ENCODE measurements at places on chromosomes 5 and 9. TPM values are rescaled to one million over a fixed set of nuclear protein-coding genes. Genes with fewer than 3 reads are reported as not detected.
A peak's percentile ranks its signal among the peaks of the same experiment; 100 is the strongest.

The HRH2 gene
- 3.1 TPM for total RNA-seq

The CDH12 gene
- not detected for total RNA-seq

The LHX3 gene
- total RNA-seq = not detected

The SLCO6A1 gene
- not detected for total RNA-seq

GRCh38 chr9:132878695-132879456, at the start of gene SPACA9:
Gene SPACA9, plus strand, starts transcription at chr9:132878898. Its CDS starts 5,050 bp downstream, at chr9:132883948.
- peaks cover 11% of the 10 kb centered on the region for H3K4me1 ChIP-seq
- H3K4me3 ChIP-seq = peak within 1 kb of the TSS; percentile 81
- peak; percentile 93 for DNase-seq
- no peaks in the 10 kb centered on the region for H3K27me3 ChIP-seq
- peak within 1 kb of the TSS; percentile 90 for H3K27ac ChIP-seq

DNA sequence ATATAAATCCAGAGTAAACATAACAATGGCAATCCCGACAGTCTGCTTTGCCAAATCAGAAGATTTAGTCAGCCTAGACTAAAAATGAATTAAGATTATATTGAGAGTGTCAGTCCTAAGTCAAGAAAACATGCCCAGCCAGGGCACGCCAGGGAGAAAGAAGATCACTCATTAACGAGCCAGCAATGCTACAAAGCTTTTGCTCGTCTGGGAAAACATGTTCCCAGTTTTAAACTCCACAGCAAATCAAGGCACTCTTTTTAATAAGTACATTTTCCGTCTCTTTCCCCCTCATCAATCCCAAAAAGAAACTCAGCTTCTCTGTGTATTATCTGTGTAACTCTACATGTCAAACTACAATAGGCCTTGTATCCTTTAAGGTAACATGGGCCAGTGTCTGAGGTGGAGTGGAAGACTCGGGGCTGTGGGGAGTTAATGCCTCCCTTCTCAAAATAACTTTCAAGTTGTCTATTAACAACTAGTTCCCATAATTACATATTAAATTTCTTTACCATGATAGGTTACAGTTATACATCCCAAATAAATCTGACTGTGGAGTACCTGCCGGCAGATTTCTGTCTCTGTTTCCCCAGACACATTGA, 40.9 kb downstream of the NFIB start:
- no peaks in the 10 kb centered on the region for H3K36me3 ChIP-seq
- H3K4me1 ChIP-seq = peaks cover 81% of the 10 kb centered on the region
- peak overlapping the region; percentile 21 for H3K4me3 ChIP-seq
- peak overlapping the region; percentile 20 for H3K27ac ChIP-seq

DNA sequence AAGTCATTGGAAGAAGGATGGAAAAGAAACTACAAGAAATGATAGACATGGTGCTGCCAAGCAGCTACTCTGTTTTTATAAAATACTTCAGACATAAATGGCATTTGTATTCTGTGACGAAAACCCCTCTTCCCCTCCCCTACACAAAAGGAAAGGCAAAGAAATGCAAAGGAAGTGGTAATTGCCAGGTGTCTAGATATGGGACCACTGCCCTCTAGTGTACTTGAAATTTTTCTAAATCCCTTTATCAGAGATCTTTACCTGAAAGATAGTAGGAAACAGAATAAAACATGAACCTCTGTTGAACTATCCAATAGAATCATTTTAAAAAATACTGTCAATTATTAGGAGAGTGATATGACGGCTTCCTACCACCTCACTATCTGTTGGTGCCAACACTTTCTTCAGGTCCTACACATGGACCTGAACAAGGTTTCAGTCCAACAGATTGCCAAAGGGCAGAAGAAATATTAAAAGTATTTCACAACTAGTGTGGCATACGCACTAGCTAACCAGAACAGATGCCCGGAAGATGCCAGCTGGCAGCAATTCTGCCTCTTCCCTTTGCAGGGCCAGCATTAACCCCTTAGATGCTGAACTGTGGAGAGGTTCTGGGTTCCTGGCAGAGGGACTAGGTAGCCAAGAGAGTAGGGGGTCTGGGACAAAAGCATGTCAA, 104.1 kb downstream of the TSSK1B start:
- H3K27ac ChIP-seq = no peak overlapping the region
- no peak for DNase-seq
- H3K36me3 ChIP-seq = no peaks in the 10 kb centered on the region
- no peak overlapping the region for H3K4me3 ChIP-seq
- H3K4me1 ChIP-seq = peaks cover 10% of the 10 kb centered on the region
- H3K27me3 ChIP-seq = no peaks in the 10 kb centered on the region

- DNase-seq = no peak
- no peak overlapping the region for H3K27ac ChIP-seq
- no peaks in the 10 kb centered on the region for H3K27me3 ChIP-seq
- H3K36me3 ChIP-seq = no peaks in the 10 kb centered on the region
- no peak overlapping the region for H3K4me3 ChIP-seq
Observed at GRCh38 chr9:92970467-92970923, 23.2 kb downstream of the FGD3 start.

DNA sequence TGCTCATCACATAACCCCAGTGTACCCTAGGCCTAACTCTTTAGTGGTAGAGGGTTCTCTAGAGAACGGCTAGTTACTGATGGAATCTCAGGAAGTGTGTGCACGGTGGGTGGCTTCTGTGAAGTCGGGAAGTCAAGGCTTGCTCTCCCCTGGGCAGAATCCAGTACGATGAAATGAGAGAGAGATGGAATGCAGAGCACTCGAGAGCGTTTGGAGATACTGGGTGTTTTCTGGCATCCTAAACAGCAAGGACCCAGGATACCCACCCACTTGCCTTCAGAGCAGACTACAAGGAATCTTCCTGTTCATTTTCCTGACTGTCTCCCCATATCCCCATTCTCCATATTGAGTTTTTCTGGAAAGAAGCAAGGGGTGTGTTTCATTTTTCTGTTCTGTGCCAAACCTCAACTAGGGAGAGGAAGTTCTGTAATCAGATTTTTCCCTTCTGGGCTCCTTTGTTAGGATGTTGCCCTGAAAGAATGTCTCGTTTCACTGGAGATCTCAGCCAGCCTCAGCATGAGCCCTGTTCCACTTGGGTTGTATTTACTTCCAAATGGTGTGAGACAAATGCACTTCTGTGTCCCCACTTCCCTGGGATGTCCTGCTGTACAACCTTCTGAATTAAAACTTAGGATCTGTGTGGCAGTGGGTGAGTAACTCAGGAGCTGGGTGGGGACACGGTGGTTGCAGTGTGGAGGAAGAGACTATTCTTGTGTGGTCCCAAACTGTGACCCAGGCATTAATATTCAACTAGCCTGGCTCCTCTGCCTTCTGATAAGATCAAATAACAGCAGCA, 108.9 kb upstream of the SPRY4 start:
- H3K27ac ChIP-seq = no peak overlapping the region
- H3K4me1 ChIP-seq = peaks cover 21% of the 10 kb centered on the region

- H3K27me3 ChIP-seq = no peaks in the 10 kb centered on the region
- H3K27ac ChIP-seq = peak overlapping the region; percentile 70
- no peaks in the 10 kb centered on the region for H3K36me3 ChIP-seq
- peaks cover 25% of the 10 kb centered on the region for H3K4me1 ChIP-seq
- peak overlapping the region; percentile 3 for H3K4me3 ChIP-seq
Observed at GRCh38 chr9:93911136-93911745, 43.9 kb downstream of the BARX1 start.

All from esophagus muscularis mucosa (tissue), 4 donors.